ENCODE measurements at places on chromosomes 3 and 15.
A peak's percentile ranks its signal among the peaks of the same experiment; 100 is the strongest.

DNA sequence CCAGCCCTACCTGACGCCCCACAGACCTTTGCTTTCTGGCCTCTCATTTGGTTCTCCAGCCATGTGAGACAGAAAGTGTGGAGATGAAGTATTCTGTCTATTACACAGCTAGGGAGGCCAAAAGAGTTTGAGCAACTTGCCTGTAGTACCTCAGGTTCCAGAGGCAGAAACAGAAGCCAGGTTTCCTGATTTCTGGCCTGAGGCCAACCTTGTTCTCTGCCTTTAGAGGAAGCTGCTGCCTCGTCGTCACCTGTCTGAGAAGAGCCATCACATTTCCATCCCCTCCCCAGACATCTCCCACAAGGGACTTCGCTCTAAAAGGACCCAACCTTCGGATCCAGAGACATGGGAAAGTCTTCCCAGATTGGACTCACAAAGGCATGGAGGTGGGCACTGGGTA is 3.8 kb downstream of the IL17RE start:
- H3K27ac ChIP-seq, result no peak overlapping the region
- DNase-seq, result no peak
- no peaks in the 10 kb centered on the region for H3K27me3 ChIP-seq
- no peak overlapping the region for H3K4me3 ChIP-seq
- H3K36me3 ChIP-seq, result no peaks in the 10 kb centered on the region

DNA sequence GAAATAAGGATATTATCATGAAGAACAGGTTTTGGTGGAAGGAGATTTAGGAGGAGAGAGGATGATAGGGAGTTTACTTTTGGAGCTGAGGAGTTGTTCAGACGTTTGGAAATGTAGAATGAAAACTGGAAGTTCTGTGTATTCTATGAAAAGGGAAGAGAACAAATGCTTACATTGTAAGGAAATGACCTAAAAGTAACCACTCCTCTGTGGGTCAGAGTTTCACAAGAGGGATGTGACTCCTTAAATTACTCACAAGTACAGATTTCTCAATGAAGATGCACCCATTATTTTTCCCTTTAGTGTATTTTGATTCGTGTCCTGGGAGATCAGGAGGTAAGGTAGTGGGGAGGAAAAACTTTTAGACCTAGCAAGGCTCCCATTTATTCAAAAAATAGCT is 4.0 kb downstream of the RNF13 start:
- H3K4me3 ChIP-seq, result no peak overlapping the region
- H3K36me3 ChIP-seq, result no peaks in the 10 kb centered on the region
- DNase-seq, result no peak
- no peak overlapping the region for H3K27ac ChIP-seq
- peaks cover 15% of the 10 kb centered on the region for H3K4me1 ChIP-seq
- no peaks in the 10 kb centered on the region for H3K27me3 ChIP-seq

- no peaks in the 10 kb centered on the region for H3K27me3 ChIP-seq
- no peaks in the 10 kb centered on the region for H3K4me1 ChIP-seq
- no peak overlapping the region for H3K4me3 ChIP-seq
- no peaks in the 10 kb centered on the region for H3K36me3 ChIP-seq
Observed at GRCh38 chr3:86923071-86923491, 67.9 kb downstream of the VGLL3 start.

DNA sequence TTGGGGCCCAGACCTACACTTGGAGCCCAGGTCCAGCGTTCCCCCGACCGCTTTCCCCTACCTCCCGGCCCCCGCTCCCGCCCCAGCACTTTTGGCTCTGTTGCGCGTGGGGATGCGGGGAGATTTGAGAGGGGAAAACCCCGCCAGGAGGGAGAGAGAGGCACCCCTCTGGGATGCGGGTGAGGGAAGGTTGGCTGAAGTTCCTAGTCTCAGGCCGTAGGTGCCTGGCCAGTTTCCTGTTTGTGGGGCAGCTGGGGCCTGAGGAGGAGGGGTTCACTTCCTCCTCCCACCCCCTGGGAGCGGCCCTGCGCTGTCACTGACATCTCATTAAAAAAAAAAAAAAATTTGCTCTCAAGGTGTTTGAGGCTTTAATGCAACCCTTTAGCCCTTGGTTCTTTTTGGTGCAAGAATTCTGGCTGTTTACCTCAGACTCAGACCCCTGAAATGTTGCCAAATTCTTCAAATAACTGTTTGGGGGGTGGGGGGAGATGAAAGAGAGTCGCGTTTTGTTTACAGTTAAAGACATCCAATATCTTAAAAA is 2.6 kb downstream of the FAM43A start:
- H3K36me3 ChIP-seq, result no peaks in the 10 kb centered on the region
- DNase-seq, result peak; percentile 71
- peaks cover 16% of the 10 kb centered on the region for H3K4me1 ChIP-seq
- H3K27ac ChIP-seq, result peak overlapping the region; percentile 29

- no peaks in the 10 kb centered on the region for H3K36me3 ChIP-seq
- peak; percentile 49 for DNase-seq
- H3K4me1 ChIP-seq, result no peaks in the 10 kb centered on the region
- no peak overlapping the region for H3K27ac ChIP-seq
Observed at GRCh38 chr3:65907232-65908130, 131.2 kb downstream of the MAGI1 start.

DNA sequence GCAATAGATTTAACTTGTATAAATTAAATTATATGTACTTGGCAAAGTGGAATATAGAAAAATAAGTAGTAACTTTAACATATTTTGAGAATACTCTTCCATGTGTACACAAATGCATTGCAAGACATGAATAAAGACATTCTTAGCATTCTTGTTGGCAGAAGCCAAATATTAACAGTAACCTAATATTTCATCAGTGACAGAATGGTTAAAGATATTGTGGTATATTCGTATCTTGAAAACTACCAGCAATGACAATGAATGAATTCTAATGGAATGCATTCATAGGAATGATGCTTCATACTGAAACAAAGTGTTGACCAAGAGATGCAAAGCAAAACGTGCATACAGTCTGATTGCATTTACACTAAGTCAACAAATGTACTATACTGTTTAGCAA is 524.7 kb downstream of the GRM7 start:
- no peaks in the 10 kb centered on the region for H3K36me3 ChIP-seq
- H3K27ac ChIP-seq, result no peak overlapping the region
- no peaks in the 10 kb centered on the region for H3K4me1 ChIP-seq
- DNase-seq, result no peak
- no peak overlapping the region for H3K4me3 ChIP-seq

Data from MM.1S (cell line).